ENCODE measurements at places on chromosomes 7 and 10.

DNA sequence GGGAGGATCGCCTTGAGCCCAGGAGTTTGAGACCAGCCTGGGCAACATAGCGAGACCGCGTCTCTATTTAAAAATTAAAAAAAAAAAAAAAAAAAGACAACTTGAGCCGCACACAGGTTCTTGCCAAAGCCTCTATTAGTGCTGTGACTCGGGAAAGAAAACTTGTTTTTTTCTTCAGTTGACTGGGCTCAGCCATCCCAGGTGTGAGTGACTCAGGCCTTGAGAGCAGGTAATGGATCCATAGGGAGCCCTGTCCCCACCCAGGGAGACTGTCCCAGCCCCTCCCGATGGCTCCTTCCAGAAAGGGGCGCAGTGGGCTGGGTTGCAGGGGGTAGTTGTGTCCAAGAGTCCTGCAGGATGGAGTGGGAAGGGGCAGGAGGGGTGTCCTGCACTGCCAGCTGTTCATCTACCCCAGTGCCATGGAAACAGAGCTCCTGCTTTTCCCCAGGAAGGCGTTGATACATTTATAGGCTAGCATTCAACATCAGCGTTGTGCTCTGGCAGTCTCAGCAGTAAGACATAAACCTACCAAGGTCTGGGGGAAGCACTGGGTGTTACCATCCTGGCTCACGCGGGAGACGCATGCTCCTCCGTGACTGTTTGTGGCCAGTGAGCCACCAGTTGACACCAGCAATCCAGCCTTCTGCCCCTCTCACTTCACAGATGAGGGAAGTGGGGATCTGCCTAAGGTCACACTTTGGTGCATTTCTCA, 126.6 kb downstream of the CUX1 start:
- no peak for DNase-seq

DNA sequence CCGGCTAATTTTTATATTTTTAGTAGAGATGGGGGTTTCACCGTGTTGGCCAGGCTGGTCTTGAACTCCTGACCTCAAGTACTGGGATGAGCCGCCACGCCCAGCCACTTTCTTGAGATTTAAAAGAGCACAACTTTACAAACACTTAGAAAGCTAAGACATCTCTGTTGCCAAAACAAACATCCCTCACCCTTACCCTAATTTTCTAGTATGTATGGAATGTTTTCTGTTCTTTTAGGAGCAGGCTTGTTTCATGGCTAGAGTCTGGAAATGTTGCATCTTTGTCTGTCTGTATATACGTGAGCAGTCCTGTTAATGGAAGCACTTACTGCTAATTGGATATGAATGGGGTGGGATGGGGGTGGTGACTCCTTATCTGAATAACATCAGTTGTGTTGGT, 2.9 kb downstream of the OLAH start:
- DNase-seq, result no peak

DNA sequence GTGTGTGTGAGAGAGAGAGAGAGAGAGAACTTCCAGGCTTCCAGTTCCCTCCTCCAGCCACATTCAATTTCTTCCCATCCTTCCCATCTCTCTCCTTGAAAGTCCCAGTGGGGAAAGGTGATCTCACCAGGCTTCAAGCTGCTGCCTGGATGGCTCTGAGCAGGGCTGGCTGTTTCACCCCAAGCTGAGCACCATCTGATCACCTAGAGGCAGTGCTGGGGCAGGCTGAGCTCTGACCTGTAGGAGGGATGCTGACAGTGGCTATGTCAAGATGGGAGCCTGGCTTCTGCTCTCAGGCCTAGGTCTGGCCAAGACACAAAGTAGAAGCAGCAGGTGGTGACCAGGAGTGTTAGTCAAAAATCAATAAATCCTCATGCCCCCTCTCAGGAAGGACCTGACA, 370.8 kb downstream of the PLXNA4 start:
- no peak for DNase-seq

GRCh38 chr10:92742331-92743228, 52.8 kb downstream of the HHEX start:
- peak; percentile 68 for DNase-seq

DNA sequence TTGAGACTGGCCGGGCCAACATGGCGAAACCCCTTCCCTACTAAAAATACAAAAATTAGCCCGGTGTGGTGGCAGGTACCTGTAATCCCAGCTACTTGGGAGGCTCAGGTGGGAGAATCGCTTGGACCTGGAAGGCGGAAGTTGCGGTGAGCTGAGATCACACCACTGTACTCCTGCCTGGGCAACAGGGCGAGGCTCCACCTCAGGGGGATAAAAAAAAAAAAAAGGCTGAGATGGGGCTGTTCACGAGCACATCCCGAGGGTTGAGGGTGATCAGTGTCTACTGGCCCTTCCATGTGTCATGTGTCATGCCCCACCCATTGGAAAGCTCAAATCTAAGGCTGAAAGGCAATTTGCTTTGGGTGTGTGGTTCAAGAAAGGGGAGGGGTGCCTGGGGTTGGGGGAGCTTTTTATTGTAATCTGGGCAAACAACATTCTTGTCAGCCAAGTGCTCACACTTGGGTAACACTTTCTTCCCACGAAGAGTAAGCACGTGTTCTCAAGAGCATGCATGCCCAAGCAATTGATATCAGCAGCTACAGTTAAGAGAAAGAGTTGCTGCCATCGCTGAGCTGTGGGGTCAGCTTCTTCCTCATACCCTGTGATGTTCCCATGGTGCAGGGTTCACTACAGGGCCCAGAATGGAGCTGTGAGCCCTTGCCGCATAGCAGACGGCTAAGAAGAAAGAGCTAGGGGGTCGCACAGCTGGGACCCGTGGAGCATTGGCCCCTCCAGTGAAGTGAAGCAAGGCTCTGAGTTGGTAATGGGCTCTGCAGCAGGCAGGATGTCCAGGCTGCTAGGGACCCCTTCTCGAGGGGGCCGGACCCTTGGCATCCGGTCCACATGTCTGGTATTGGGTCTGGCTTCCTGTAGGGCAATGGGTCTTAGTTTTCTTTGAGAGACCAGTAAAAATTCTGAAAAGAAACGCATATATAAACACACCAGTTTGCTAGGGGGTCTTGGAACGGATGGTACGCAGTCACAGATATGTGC, 9.9 kb upstream of the ACSL5 start:
- DNase-seq, result no peak

- no peak for DNase-seq
Measured at GRCh38 chr7:26504411-26505120, 212.9 kb downstream of the SNX10 start.

- peak; percentile 48 for DNase-seq
Measured at GRCh38 chr7:143003393-143004051, 23.4 kb downstream of the OR9A2 start.

DNA sequence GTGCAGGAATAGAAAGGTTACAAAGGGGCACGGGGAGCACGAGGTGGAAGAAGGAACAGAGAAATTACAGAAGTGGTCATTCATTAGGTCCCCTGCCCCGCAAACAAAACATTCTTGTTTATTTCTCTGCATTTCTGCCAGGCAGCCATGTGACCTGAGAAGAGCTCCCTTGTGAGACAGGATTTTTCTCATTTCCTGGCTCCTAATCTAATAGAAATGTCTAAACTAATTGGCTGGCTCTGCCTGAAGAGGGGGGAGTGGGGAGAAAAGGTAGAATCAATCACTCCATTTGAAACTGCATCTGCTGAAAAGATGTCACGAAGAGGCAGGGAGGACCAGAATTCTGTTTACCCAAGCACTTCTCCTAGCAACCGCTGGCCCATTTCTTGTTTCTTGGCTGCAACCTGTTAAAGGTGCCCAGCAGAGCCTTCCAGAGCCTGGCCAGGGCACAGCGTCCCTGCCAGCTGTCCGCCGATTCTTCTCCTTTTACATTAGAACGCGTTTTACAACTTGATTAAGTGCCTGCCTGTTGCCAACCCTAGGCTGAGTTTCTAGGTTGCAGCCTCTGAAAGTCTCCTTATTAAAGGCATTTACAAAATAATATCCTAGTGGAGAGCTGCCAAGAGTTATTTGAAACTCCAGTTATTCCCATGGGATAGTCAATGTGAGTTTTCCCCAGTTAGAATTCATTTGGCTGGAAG, 1227.6 kb downstream of the TYW1 start:
- no peak for DNase-seq

GRCh38 chr7:117472335-117472734, 7.5 kb upstream of the CFTR start:
- DNase-seq, result peak; percentile 18

DNA sequence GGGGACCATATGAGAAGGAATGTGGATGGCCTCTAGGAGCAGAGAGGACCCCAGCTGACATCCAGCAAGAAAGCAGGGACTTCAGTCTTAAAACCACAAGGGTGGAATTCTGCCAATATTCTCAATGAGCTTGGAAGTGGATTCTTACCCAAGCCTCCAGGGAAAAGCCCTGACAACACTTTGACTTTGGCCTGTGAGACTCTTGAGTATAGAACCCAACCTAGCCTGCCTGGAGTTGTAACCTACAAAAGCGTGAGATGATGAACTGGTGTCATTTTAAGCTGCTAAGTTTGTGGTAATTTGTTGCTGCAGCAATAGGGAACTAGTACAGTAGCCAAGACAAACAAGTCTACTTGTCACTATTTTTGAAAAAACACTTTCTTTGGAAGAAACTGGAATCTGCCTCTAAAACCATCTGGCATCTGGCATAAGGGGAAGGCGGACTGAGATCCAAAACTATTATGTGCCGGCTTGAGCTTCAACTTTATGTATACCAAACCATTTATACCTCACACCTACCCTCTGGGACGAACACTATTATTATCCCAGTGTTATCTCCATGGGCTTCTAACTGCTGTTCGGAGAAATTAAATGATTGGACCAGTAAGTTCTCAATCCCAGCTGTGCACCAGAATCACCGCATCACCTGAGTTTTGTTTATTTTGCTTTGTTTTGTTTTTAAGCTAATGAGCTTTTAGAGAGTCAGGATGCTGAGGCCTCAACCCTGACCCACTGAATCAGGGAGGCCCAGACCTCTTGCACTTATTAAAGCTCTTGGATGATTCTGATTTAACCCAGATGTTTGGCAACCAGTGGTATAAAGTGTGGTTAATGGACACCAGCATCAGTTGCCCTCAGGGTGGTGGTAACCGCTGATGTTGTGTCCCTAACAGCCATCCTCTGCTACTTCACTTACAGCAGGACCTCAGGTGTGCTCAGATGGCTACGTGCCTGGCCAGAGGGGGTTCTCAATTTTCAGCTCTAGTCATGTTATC, 83.0 kb downstream of the C1GALT1 start:
- no peak for DNase-seq

DNA sequence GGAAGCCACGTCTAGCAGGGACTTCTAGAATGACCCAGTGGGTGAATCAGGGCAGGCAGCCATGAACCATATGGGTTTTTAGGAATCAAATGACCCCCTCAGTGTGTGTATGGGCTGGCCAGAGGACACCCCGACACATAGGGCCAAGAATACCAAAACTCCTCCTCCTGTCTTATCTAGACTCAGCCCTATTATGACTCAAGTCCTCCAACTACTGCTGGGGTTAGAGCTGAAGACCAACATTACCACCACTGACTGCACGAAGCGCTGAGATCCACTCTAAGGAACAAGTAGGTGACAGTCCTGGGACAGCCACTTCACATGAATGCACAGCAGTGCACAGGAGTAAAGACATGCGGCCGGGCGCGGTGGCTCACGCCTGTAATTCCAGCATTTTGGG, 11.5 kb upstream of the SVOPL start:
- no peak for DNase-seq

GRCh38 chr7:86720306-86720705, 76.6 kb downstream of the GRM3 start:
- DNase-seq, result no peak

- DNase-seq, result no peak
Measured at GRCh38 chr10:65943451-65943850, 982.4 kb upstream of the LRRTM3 start.

GRCh38 chr7:93717217-93717900, 142.8 kb upstream of the CALCR start:
- DNase-seq, result no peak

DNA sequence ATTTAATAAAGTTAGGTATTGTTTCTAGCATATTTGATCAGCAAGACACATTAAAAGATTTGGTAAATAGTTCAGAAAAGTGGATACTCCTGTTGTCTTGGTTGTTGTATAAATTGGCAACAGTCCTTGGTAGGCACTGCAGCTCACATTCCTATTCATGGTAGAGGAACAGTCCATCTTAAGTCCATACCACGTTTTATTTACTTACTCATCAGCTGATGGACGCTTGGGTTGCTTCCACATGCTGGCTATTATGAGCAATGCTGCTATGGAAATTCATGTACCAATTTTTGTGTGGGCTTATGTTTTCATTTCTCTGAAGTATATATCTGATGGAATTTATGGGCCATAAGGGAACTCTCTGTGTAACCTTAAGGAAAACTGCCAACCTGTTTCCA, 43.3 kb downstream of the C10orf120 start:
- no peak for DNase-seq

DNA sequence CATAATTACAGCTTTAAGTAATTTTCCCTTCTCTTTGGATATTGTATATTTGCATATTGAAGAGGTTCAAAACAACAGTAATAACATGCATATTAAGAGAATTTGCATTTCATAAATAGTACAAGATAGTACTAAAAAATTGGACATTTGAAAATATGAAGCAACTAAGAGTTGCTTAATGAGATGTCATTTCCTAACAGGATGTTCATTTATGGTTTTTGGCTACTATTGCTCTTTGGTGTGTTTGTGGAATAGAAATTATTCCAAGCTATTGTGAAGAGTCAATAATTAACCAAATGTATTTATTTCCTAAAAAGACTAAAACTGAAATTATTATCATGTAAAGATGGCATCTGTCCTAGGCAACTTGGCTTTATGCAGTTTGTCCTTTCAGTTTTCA, 4.1 kb upstream of the SGCE start:
- no peak for DNase-seq

DNA sequence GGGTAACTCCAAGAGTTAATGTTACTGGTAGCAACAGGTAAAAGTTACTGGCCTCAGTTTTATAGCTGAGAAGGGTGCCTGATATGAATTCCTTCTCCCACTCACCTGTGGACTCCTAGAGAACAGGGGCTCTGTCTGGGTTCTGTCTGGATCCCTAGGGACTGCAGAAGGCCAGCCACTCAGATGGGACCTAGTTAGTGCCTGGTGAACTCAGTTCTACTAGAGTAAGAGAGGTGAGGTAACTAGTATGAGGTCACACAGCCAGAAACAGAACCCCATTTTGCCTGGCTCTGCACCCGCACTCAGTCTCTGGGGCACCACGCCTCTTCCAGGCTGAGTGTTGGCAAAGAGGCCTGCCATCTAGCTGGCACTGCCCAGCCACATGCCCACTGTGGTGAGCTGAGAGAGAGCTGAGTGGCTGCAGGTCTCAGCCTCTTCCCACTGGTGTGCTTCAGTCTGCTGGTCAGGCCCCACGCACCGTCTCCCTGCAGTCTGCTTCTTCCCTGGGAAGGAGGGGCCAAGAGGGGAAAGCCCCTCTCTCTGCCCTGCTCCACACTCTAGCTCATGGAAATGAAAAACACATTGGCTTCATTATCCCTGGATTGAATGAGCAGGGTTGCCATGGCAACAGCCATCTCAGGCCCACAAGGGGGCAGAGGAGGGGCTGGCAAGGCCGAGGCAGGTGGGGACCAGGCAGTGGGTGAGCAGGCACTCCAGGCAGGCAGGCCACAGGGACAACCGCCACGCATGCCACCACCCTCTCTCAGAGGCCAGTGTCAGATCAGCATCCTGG, 110.6 kb downstream of the ZMIZ1 start:
- DNase-seq, result peak; percentile 25
